Brain (organoid and tissue), 16 donors: ENCODE measurements at places on chromosomes 12 and 14. TPM values are rescaled to one million over a fixed set of nuclear protein-coding genes. Genes with fewer than 3 reads are reported as not detected.

The CCDC196 gene
- not detected for polyA plus RNA-seq

The FGF6 gene
- polyA plus RNA-seq: not detected

The MSRB3 gene
- 2.8 TPM for polyA plus RNA-seq

The RFX4 gene
- 5.5 TPM for polyA plus RNA-seq

DNA sequence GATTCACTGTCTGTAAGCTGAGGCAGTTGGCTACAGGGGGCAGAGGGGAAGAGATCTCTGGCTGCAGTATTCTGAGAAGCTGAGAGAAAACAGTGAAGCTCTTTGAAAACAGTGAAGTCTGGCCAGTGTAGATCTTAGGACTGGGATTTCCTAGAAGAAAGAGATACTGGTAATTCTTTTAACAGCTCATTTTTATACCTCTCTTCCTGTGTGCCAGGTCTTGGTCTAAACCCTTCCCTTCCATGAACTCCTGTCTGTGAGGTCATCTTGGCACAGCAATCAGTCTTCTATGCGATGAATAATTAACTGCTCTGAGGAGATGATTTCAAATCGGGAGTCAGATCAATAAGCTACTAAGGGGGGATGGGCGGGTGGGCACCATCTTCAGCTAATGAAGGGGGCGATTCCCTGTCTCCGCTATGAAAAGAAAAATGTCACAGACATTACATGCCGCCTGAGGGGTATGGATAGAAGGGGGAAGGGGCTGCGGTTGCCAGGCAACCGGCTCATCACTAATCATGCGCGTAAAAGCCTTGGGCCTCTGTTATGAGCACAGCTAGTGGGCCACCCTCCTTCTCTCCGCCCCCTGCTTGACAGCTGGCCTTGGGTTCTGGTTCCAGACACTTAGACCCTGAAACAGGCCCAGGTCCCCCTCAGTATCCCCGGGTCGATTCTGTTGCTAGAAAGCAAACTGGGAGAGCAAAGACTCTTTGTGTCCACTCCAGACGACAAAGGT lies 75.3 kb upstream of the CEP83 start:
- DNase-seq: peak; percentile 85

GRCh38 chr12:47850153-47851084 lies 30.7 kb upstream of the HDAC7 start:
- DNase-seq: no peak

DNA sequence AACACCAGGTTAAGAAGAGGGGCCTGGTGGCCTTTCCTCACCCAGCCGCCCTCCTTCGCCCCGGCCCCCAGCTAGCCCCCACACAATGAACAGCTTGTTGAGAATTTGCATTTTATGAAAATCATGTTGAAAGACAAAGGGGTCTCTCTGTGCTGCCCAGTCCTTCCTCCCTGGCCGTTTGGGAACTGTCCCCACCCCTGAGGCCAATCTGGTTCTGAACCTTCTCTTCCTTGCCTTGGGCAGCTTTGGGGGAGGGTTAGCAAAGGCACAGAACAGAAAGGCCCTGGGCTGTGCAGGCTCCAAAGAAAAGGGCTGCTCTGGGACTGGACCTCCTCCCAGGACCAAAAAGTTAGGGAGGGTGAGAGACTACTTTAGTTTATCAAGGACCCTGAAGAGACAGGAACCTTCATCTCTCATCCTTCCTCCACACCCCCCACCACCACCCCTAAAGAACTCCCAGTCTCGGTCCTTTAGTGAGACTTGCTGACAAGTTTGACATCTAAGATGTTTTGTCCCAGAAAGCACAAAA lies 1.3 kb downstream of the TAMALIN start:
- no peak for DNase-seq

DNA sequence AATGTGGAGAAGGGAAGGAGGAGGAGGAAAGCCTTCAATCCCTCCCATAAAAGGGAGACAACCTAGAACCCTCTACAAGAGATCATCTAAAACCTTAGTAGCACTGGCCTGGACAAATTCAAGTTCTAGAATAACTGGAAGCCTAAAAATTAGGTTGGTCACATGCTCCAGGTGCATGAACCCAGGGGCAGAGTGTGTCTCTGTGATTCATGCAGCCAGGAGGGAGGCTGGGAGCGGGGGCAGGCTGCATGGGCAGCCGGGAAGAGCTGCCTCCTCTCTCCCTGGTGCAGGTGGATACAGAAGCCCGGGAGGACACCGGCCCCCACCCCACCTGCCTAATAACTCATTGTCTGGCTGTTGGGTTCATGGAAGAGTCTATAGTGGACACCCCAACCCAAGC lies 38.6 kb downstream of the CCDC85C start:
- no peak for DNase-seq

DNA sequence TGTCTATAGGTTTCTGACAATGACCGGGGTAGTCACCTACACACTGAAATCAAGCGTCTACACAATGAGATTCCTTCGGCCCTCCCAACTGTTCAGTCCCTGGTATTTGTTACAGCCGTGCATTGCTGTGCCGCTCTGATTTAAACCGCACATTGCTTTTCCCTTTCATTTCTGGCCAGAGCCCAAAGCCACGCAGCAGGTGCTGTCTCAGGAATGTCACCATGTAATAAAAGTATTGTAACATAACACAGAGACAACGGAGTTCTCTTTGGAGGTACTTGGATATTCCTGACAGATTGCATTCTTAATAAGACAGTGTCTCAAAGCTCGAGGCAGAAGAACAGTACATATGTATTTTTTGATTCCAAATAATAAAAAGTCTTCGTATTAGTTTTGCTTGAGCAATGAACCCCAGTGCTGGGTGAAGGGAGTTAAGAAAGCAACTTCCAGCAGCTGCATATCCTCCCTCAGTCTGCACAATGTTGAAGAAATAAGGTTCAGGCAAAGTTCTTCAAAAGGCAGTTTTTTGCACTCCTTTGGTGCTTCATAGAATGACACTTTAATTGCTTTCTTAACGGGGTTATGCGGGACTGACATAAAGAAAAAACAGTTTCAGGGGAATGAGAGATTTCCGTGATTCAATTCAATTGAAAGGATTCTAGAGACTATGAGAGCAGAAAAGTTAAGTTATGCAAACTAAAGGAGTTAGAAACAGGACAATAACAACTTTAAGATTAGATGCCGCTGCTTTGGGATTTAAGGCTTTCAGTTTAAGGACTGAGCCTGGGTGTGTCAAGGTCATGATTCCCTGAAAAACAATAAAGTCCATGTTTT lies 288.7 kb upstream of the FLRT2 start:
- DNase-seq: peak; percentile 39

- no peak for DNase-seq
Measured at GRCh38 chr12:3238196-3238595, 161.0 kb downstream of the TSPAN9 start.
